ENCODE measurements at places on chromosomes 2 and 18.
A peak's percentile ranks its signal among the peaks of the same experiment; 100 is the strongest.

GRCh38 chr2:74010087-74010541, 25.4 kb downstream of the TET3 start:
- no peak overlapping the region for H3K27ac ChIP-seq
- H3K4me3 ChIP-seq, result no peak overlapping the region
- DNase-seq, result no peak
- no peaks in the 10 kb centered on the region for H3K36me3 ChIP-seq
- no peaks in the 10 kb centered on the region for H3K4me1 ChIP-seq
- no peaks in the 10 kb centered on the region for H3K27me3 ChIP-seq

DNA sequence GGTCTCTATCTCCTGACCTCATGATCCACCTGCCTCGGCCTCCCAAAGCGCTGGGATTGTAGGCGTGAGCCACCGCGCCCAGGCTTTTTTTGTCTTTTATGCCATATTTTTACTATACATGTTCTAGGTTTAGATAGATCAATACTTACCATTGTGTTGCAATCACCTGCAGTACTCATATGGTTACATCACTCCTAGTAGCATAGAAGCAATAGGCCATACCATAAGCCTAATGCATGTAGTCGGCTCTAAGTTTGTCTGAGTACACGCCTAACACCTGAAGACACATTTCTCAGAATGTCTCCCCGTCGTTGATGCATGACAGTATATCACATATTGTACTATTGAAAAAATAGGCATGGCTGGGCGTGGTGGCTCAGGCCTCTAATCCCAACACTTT, 27.1 kb upstream of the TGIF1 start:
- H3K27me3 ChIP-seq, result no peaks in the 10 kb centered on the region
- no peak overlapping the region for H3K4me3 ChIP-seq
- no peak for DNase-seq
- no peaks in the 10 kb centered on the region for H3K36me3 ChIP-seq
- H3K4me1 ChIP-seq, result no peaks in the 10 kb centered on the region

GRCh38 chr2:3667151-3667631, 9.2 kb downstream of the ALLC start:
- no peak overlapping the region for H3K4me3 ChIP-seq
- peak; percentile 40 for DNase-seq
- no peaks in the 10 kb centered on the region for H3K36me3 ChIP-seq
- H3K27me3 ChIP-seq, result no peaks in the 10 kb centered on the region

GRCh38 chr2:88351249-88351601, 101.3 kb downstream of the FOXI3 start:
- no peaks in the 10 kb centered on the region for H3K4me1 ChIP-seq
- H3K4me3 ChIP-seq, result no peak overlapping the region
- H3K27me3 ChIP-seq, result no peaks in the 10 kb centered on the region
- DNase-seq, result no peak

- no peak overlapping the region for H3K4me3 ChIP-seq
- no peaks in the 10 kb centered on the region for H3K36me3 ChIP-seq
- H3K27me3 ChIP-seq, result no peaks in the 10 kb centered on the region
- no peak for DNase-seq
Observed at GRCh38 chr2:191125646-191126045, 25.1 kb downstream of the STAT4 start.

GRCh38 chr2:105691947-105692390, 52.7 kb upstream of the NCK2 start:
- no peak for DNase-seq
- no peak overlapping the region for H3K4me3 ChIP-seq
- no peaks in the 10 kb centered on the region for H3K4me1 ChIP-seq
- no peak overlapping the region for H3K27ac ChIP-seq

DNA sequence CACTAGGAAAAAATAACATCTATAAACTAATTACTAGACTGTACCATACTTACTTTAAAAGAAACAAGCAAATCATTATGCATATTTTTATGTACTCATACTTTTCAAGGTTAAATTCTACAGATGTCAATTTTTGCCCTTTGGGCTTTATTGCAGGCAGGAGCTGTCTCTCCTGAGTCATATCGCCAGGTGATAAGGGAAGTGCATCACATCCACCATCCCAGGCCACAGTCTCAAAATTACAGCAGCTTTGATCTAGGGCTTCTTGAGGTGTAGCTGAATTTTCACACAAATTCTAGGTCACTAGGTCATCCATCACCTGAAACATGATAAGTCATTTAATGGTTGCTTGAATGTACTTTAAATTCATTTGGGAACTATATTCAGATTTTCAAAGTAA, 38.4 kb upstream of the FRZB start:
- no peaks in the 10 kb centered on the region for H3K27me3 ChIP-seq
- H3K36me3 ChIP-seq, result no peaks in the 10 kb centered on the region
- H3K4me1 ChIP-seq, result no peaks in the 10 kb centered on the region
- peak overlapping the region; percentile 12 for H3K27ac ChIP-seq
- DNase-seq, result no peak
- no peak overlapping the region for H3K4me3 ChIP-seq

- H3K27me3 ChIP-seq, result no peaks in the 10 kb centered on the region
- DNase-seq, result no peak
Observed at GRCh38 chr2:53629501-53629900, 138.1 kb upstream of the CHAC2 start.

- no peaks in the 10 kb centered on the region for H3K36me3 ChIP-seq
- no peak overlapping the region for H3K4me3 ChIP-seq
- no peak for DNase-seq
- no peak overlapping the region for H3K27ac ChIP-seq
- no peaks in the 10 kb centered on the region for H3K4me1 ChIP-seq
Observed at GRCh38 chr2:129133692-129134641, 815.3 kb upstream of the HS6ST1 start.

DNA sequence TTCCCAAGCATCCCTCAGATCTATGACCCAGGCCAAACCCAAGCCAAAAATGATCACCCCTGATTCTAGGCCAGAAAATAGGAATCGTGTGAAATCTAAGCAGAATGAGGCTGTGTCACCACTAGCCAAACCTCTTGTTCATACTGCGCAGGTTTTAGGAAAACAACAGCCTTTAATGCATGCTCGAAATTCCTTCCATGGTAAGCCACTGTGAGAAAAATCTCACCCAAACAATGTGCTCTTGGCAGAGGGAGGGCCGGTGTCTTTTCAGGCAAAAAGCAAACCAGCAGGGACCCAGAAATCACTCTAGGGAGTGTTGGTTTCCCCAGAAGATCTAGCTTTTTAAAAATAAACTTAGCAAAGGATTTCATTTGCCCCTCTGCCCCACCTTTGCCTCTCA, 71.2 kb upstream of the FOSL2 start:
- no peaks in the 10 kb centered on the region for H3K36me3 ChIP-seq
- no peak overlapping the region for H3K4me3 ChIP-seq
- no peaks in the 10 kb centered on the region for H3K4me1 ChIP-seq
- no peaks in the 10 kb centered on the region for H3K27me3 ChIP-seq
- no peak for DNase-seq
- H3K27ac ChIP-seq, result peak overlapping the region; percentile 58

GRCh38 chr18:35071819-35072247, 30.6 kb downstream of the MAPRE2 start:
- H3K27me3 ChIP-seq, result no peaks in the 10 kb centered on the region
- no peak for DNase-seq
- H3K27ac ChIP-seq, result no peak overlapping the region
- peaks cover 8% of the 10 kb centered on the region for H3K4me1 ChIP-seq
- H3K4me3 ChIP-seq, result no peak overlapping the region

- no peak overlapping the region for H3K27ac ChIP-seq
- no peak for DNase-seq
- no peaks in the 10 kb centered on the region for H3K36me3 ChIP-seq
- no peaks in the 10 kb centered on the region for H3K27me3 ChIP-seq
- no peaks in the 10 kb centered on the region for H3K4me1 ChIP-seq
Observed at GRCh38 chr2:162041485-162041884, 32.5 kb downstream of the DPP4 start.

DNA sequence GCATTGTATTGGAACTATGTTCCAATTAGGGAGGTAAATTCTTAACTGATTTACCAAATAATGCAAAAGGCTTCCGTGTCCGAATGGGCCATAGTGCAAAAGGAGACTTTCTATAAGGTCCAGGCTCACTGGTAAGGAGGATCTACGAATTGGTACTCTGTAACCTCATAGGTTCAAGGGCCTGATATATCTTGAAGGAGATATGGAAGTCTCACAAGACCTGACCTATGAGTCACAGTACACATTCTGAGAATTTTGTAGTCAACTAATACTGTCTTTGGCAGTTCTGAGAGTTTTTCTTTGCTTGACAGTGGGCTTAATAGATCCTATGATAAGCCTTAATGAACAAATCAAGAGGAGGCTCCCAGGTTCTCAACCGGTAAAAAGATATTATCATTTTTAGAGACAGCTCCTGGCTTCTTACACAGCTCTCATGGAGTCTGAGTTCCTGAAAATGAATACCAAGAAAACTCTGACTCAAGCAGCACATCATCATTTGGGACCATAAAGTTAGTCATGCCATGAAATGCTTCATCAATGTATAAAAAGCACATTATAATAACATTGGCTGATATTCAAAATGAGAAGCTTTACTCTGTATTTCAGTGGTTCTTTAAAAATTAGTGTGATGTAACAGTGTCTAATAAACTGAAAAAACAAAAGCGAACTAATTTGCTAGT, 1275.2 kb upstream of the CRIM1 start:
- H3K27me3 ChIP-seq, result peaks cover 2% of the 10 kb centered on the region
- H3K36me3 ChIP-seq, result no peaks in the 10 kb centered on the region
- H3K27ac ChIP-seq, result no peak overlapping the region

Measured in aorta (tissue), 5 donors.